ENCODE measurements at places on chromosomes 13 and 19.

GRCh38 chr13:96091164-96092117 lies 1.5 kb downstream of the HS6ST3 start:
- DNase-seq, result no peak

GRCh38 chr19:3450796-3451411 lies 29.4 kb downstream of the SMIM24 start:
- DNase-seq, result no peak

DNA sequence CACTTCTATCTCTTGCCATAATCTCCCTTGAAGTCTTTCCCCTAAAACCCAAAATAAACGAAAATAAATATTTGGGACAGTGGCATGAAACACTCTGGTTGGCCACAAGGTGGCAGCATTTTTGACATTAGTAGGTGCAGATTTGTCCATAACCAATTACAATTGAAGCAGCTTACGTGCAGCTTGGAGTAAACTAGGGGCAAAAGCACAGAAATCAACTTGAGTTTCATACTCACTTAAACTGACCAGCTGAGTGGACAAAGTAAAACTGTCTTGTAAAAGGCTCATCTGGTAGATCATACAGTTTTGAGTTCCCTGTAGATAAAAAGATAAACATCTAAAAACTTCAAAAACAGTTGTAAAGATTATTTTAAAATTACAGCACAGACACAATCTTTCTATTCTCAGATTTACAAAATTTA lies 18.8 kb downstream of the PDCD5 start:
- DNase-seq, result no peak

DNA sequence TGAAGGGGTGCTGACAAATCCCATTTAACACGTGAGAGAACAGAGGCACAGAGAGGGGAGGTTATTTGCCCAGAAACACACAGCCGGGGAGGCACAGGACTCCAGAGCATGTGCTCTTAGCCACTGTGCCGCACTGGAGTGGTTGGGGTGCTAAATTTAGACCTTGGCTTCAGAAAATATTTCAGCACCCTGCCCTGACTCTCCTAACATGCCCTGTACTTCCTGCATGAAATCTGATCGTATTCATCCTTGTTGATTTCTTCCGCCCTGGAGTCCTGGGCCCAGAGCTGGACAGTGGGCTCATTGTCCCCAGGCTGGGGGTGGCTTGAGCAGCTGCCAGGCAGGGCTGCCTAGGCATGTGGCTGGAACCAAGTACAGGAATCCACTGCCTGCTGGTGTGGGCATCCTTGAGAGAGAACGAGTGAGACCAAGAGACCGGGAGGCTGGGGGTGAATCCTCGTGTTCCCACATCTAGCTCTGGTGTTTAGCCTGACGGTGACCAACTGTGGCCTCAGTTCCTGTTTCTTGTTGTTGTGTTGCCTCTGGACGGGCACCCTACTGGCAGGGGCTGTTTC lies 5.3 kb downstream of the SLC27A1 start:
- DNase-seq, result no peak

DNA sequence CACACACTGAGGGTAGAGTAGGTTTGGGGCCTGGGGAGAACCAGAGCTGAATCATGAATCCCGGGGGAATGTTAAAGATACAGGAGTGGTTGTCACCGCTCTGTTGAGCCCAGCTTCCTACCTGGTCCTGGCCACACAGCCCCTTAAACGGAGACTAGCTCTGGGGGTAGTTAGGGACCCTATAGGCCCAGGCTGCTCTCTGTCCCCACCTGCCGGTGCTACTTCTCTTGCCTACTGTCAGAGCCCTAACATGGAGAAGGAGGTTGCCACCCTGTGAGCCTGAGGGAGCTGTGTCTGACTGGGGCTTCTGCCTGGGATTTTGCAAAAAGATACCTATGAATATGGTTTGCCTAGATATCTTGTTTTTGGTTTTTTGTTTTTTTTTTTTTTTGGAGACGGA lies 36.6 kb upstream of the ZNF429 start:
- DNase-seq, result no peak
